M059J (cell line): ENCODE measurements at places on chromosomes 11 and 22. TPM values are rescaled to one million over a fixed set of nuclear protein-coding genes. Genes with fewer than 3 reads are reported as not detected.
A peak's percentile ranks its signal among the peaks of the same experiment; 100 is the strongest.

GRCh38 chr11:8689726-8690255, 7.2 kb downstream of the RPL27A start:
- DNase-seq = peak; percentile 73

Gene FOLH1
- total RNA-seq = not detected in 2 replicates

Gene TUT1
- 5.2 and 7.6 TPM in 2 replicates for total RNA-seq

Gene TMEM86A
- total RNA-seq = 0.94 and 1.1 TPM in 2 replicates
